GOT3 (cell line): ENCODE measurements at places on chromosomes 1 and 21.

DNA sequence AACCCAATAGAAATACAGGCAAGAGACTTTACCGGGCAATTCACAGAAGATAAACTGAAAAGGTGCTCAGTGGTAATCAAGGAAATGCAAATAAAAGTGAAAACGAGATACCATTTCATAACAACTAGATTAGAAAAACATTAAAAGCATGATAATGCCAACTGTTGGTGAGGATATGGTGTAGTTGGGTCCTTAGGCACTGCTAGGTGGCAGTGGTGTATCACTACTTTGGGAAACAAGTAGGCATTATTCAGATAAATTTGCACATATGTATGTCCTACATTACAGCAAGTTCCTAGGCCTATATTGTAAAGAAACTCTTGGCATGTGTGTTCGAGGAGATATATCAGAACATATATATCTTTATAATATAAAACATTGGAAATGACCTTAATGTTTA, 31.0 kb downstream of the AZIN2 start:
- no peak for DNase-seq

DNA sequence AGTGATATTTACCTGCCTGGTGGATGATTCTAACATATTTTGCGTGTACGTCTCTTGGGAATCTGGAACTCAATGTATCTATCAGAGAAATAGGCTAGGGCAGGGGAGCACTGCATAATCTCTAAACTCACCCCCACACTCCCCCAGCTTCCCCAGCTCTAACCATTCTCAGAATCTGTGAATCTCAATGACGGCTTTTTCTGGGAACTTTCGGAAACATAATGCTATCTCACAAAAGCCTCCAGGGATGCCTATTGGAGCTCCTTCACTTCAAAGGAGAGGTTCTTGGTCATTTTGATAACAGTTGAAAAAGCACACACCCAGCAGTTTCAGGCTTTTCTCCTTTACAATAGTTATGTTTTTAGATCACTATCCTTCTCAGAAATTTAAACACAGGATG, 113.8 kb upstream of the MAGI3 start:
- no peak for DNase-seq

- DNase-seq: no peak
Measured at GRCh38 chr1:89637496-89637895, 4.6 kb downstream of the LRRC8C start.

- no peak for DNase-seq
Measured at GRCh38 chr21:45257673-45258341, 29.9 kb downstream of the POFUT2 start.

GRCh38 chr1:4562321-4562720, 92.1 kb upstream of the AJAP1 start:
- no peak for DNase-seq

- DNase-seq: no peak
Measured at GRCh38 chr1:245956225-245956624, 550.9 kb downstream of the SMYD3 start.
